Airway epithelial cell (primary cell): ENCODE measurements at places on chromosomes 12 and 14. TPM values are rescaled to one million over a fixed set of nuclear protein-coding genes. Genes with fewer than 3 reads are reported as not detected.

The KRR1 gene
- 38.9 and 43.7 TPM in 2 replicates for total RNA-seq

The PPP4R4 gene
- 6.3 and 8.9 TPM in 2 replicates for total RNA-seq

The CPM gene
- total RNA-seq: 12.0 and 16.2 TPM in 2 replicates

The EML5 gene
- total RNA-seq: 0.07 and 0.51 TPM in 2 replicates

The NFE2 gene
- not detected in 2 replicates for total RNA-seq
